ENCODE measurements at places on chromosomes 2 and 18. TPM values are rescaled to one million over a fixed set of nuclear protein-coding genes. Genes with fewer than 3 reads are reported as not detected.

DNA sequence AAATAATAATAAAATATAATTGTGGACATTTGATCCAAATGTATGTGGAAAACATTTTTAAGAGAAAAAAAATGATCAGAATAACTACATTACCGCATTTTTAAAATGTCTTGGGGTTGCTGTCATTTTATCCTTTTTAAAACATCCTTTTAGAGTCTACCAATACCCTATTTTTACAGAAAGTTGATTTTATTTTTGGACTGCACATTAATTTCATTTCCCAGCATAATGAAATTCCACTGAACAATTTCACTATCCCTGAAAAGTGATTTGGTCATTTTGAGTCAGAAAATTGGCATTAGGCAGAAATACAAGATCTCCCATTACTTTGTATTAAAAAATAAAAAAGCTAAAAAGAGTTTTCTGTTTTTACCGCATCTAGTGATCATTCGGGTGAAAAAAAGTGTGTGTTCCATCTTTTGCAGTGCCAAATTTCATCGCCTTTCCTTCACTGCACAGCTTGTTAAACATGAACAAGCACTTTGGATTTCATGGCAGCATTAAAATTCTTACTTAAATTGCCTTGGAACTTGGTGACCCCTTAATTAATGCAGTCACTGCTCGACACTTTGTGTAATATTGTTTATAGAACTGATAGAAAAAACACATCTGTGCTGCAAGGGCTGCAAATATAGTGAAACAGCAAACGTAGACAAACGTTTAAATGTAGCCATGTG is 611.7 kb downstream of the TSN start:
- no peak for DNase-seq

DNA sequence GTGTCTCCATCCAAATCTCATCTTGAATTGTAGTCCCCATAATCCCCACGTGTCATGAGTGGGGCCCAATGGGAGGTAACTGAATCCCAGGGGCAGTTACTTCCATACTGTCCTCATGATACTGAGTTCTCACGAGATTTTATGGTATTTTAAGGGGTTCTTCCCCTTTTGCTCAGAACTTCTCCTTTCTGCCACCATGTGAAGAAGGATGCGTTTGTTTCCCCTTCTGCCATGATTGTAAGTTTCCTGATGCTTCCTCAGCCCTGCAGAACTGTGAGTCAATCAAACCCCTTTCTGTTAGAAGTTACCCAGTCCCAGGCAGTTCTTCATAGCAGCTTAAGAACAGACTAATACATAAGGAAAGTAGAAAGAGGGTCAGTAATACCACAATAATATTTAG is 480.4 kb downstream of the KCNJ3 start:
- DNase-seq, result no peak

- peak; percentile 39 for DNase-seq
Measured at GRCh38 chr2:109284826-109285225, 155.8 kb downstream of the SH3RF3 start.

DNA sequence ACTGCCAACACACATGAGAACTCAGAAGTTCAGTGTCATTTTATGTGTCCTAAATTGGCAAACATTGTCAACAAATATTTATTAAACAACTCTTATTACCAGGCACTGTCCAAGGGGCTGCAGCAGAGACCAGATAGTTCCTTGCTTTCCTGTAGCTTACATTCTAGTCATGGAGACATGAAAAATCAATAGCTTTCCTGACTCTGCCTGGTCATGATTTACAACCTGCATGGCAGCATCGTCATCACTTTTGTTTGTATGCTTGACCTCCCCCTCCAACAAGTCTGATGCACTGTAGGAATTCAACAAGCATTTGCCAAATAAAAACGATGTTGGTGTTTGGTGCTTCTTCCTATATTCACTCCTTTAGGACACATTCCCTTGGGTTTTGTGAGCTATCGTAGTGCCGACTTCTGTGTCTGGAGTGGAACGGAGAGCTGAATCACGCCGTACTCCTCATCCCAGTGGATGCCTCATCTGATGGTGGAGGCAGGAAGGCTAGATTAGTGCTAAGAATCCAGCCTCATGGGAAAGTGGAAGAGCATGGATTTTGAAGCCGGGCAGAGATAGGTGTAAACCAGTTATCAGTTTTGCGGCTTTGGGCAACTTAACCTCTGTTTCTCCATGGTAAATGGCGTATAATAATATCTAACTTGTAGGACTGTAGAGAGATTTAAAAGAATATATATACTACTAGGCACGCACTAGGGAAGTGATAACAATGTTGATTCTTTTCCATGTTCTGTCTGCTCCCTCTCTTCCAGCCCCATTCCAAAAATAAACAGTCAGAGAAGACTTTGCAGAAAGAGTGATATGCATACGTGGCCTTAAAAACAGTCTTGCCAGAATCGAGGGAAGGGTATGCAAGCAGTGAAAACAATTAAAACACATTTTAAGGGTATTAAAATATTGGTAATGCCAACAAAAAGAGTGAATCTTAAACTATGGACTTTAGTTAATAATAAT is 120.5 kb upstream of the ZFP36L2 start:
- no peak for DNase-seq

- DNase-seq, result no peak
Measured at GRCh38 chr18:12257996-12258718, 4.0 kb downstream of the CIDEA start.

DNA sequence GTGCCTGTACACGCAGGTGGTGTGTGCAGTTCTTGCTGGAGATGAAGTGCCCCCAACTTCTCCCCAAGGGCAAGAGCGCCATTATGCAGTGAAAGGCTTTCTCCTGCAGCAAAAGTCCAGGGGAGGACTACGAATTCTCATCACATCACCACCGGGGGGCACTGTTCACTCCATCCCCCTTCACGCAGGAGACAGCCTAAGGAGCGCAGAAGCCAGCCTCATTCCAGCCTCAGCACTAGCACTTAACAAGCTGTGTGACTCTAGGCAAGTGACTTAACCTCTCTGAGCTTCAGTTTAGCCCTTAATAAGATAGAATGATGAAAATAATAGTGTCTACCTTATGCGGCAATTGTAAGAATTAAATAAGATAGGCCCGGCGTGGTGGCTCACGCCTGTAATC is 32.3 kb downstream of the DNMT3A start:
- DNase-seq, result no peak

DNA sequence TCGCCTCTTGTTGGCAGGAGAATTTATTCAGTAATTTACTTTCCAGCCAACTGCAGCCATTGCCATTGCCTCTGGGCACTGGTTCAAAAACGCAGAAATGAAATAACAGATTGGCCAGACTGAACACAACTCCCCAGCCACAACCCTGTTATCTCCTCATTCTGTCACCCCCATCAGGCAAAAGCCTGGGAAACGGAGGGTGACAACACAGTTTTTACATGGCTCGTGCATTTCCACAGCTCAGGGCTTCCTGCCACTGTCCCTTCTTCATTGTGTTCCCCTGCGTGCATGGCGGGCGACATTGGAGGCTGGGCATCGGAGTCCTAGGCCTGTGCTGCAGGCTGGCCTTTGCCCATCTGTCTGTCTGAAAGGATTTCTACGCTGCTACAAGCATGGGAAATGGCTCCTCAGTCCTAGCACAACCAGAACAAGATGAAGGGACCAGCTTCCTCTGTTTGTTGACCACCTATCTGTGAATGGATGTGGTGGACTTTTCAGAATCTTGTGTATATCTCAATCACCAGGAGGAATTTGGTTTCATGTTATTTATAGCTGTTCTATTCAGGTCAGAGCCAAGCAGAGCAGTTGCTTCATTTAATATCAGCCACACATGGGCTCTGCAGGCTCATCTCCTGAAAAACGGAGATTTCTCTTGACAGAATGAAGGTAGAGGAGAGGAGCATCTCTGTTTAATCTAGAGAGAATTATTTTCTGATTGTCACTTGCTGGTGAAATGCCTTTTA is 107.0 kb downstream of the MGAT5 start:
- no peak for DNase-seq

- DNase-seq, result peak; percentile 88
Measured at GRCh38 chr2:1742681-1743395, 1.5 kb downstream of the PXDN start.

- no peak for DNase-seq
Measured at GRCh38 chr2:71832388-71832787, 315.3 kb downstream of the CYP26B1 start.

DNA sequence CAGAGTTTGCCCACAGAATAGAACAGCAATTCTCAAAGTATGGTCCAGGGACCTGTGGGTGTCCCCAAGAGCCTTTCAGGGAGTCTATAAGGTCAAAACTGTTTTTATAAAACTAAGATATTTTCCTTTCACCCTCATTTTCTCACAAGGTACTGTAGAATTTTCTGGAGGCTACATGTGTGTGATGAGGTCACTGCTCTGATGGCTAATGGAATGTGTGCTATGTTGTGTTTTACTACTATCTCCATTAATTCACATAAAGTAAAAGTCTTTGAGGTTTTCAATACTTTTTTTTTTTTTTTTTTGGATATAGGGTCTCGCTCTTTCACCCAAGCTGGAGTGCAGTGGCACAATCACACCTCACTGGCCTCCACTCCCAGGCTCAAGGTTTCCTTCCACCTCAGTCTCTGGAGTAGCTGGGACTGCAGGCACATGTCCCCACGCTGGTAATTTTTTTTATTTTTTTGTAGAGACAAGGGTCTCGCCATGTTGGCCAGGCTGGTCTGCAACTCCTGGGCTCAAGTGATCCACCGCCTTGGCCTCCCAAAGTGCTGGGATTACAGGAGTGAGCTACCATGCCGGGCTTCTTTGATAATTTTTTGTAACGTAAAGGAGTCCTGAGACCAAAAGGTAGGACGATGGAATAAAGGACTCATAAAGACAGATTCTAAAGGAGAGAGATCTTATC is 1.8 kb downstream of the TRABD2A start:
- no peak for DNase-seq

DNA sequence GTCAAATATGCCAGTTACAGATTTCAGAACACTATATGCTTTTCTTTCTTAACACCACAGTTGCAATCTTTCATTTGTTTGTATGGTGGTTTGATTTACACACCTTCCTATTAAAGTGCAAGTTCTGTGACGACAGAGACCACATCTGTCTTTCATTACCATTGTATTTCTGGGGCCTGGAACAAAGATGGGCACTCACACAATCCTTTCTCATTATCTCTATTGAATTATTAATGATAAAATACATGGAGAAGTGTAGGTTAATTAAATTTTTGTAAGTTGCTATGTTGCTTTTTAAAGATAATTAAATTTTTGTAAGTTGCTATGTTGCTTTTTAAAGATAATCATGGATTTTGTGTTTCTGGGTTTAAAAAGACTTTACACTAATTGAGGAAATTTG is 79.9 kb downstream of the KCTD18 start:
- DNase-seq, result no peak

GRCh38 chr2:104583811-104584210 is 270.1 kb upstream of the POU3F3 start:
- no peak for DNase-seq

DNA sequence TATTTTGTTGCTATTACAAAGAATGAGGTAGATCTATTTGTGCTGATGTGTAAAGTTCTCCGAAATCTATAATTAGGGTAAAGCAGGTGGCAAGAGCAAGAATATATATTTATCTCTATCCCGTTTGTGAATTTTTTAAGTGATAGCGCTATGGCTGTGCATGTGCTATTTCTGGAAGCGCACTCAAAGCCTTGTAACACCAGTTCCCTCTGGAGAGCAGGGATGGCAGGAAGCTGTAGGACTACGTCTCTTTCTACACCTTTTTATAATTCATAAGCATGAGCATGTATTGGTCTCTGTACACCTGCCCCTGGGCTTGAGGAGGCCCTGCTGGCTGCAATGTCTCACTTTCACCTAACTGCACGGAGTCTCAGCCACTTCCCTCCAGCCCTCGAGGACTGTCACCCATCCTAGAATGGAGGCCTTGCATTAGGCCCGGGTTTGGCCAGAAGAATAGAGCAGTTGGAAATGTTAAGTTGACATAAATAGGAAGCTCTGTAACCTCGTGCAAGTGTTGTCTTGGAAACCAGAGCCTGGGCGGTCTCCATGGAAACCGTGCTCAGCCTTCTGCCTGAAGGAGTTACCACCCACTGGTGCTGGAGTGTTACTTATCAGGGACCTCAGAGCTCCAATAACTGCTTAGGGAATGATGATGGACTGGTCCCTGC is 20.9 kb downstream of the ITM2C start:
- DNase-seq, result no peak

DNA sequence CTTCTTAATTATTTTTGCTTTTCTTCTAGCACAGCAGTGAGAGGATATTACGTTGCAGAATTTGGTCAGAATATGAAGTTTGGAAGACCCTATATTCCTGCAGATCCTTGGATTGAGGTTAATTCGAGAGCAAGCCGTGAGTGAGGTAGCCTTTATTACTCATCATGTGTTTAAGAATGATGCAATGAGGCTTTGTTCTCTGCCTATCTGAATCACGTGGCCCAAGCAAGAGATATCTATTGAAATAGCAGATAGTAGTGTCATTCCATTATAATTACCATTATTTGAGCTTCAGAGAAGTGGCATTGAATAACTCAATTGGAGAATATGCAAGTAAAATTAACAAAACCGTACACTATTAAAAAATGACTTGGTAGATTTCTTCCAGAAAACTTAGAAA is 641.1 kb downstream of the TMEM182 start:
- no peak for DNase-seq

The IL36B gene
- total RNA-seq, result not detected

The SH3RF3 gene
- 10.2 TPM for total RNA-seq

The LONRF2 gene
- total RNA-seq, result 73.0 TPM

The SIX3 gene
- not detected for total RNA-seq

The UGT1A3 gene
- total RNA-seq, result not detected

The INHA gene
- 2.4 TPM for total RNA-seq

The C2orf72 gene
- total RNA-seq, result 0.55 TPM

The CCDC102B gene
- total RNA-seq, result 3.2 TPM

The GAL3ST2 gene
- total RNA-seq, result 0.29 TPM

The SLC9A2 gene
- total RNA-seq, result under 0.01 TPM

The TAF4B gene
- total RNA-seq, result 7.6 TPM
